ENCODE measurements at places on chromosomes 5 and 9.

DNA sequence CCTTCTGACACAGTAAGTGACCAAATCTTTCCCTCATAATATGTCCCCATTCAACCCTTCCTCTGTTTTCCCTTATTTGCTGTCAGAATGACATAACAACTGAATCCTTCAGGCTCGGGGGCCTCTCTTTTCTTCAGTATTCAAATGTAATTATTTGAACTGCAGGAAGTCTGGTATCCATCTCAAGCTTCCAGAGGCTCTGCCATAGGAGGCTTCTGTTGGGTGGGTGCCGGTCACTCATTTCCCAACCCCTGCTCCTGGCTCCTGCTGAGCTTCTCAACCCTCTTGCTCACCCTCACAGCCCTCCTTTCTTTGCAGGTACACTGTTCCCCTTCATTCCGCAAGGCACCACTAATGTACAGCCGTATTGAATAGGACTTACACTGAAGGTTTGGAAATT lies 151.8 kb upstream of the MAP3K1 start:
- DNase-seq: no peak

GRCh38 chr5:134026521-134027287 lies 21.9 kb upstream of the VDAC1 start:
- DNase-seq: no peak

- DNase-seq: peak; percentile 44
Measured at GRCh38 chr5:148733601-148734438, 79.5 kb upstream of the HTR4 start.

- no peak for DNase-seq
Measured at GRCh38 chr5:40928886-40929448, 19.7 kb downstream of the C7 start.

GRCh38 chr5:123287881-123288280 lies 135.3 kb downstream of the CEP120 start:
- DNase-seq: no peak

DNA sequence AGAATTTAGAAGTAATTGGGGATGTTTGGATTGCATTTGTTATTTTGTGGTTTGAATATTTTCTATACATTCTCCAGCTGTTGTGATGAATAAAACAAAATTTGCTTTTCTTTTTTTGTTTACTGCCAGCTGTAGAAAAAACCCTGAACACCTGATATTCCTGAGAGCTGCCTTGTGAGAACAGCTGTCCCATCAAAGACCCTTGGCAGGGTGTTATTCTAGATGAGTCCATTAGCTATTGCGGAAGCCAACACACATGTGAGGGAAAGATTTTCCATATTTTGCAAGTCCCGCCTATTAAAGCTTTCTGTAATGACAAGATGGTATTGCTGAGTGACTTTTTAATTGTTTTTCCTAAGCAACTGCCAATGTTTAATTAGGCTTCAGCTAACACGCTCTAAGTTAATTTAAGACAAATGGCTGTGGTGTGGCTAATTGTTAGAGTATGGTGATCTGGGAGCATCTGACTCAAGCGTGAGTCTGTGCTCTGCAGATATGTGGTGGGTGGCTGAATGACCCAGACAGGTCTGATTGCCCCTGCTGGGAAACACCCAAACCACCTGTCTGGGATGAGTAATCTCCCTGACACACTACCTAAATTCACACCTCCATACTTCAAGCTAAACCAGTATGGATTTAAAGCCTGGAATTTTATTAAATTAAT lies 86.5 kb upstream of the PRLR start:
- DNase-seq: no peak

DNA sequence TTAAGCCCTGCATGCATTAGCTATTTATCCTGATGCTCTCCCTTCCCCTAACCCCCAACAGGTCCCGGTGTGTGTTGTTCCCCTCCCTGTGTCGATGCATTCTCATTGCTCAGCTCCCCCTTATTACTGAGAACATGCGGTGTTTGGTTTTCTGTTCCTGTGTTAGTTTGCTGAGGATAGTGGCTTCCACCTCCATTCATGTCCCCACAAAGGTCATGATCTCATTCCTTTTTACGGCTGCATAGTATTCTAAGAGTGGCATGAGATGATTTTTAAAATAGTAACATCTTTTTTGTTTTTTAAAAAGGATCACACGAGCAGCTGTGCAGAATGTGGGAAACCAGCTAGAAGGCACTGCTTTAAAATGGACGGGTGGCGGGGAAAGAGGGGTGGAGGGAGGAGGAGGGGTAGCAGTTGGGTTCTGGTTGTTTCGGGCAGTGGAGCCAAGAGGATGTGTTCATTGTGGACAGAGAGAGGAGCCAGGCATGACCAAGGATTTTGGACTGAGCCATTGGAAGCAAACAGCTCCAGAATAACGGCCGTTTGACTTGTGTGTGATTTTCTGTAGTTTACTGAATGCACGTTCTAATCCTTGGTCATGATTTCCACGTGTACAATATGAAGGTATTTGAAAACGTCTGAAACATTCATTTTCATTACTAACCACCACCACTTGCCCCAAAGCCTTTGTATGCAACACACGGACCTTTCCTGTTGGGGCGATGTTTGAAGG lies 1.7 kb upstream of the TENT4A start:
- no peak for DNase-seq

- no peak for DNase-seq
Measured at GRCh38 chr5:3303777-3304176, 291.9 kb upstream of the IRX1 start.

All from activated CD8-positive, alpha-beta memory T cell treated with anti-CD3 and anti-CD28 coated beads for 1 hour (primary cell).